ENCODE measurements at places on chromosomes 5 and 9.
A peak's percentile ranks its signal among the peaks of the same experiment; 100 is the strongest.

- no peak for ATAC-seq
Observed at GRCh38 chr9:6150483-6150882, 65.1 kb upstream of the IL33 start.

GRCh38 chr5:73412597-73412988, 36.0 kb downstream of the FOXD1 start:
- no peak for ATAC-seq

GRCh38 chr9:15485836-15486666, 24.7 kb downstream of the PSIP1 start:
- ATAC-seq: peak; percentile 45

DNA sequence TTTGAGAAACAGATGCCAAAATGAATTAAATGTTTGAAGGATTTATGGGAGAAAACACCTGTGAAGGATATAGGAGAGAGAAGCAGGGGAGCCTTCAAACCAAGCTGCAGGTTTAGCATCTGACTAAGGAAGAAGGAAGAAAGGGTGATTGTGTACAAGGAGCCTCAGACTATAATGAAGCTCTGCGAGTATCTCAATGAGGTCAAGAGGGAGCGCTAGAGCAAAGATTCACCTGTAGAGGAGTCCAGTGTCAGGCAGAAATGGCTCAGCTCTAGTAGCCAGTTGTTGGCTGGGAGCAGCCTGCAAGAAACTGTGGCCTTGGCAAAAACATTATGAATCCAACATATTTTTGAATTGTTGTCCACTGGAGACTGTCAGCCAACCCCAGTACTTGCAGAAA, 20.0 kb upstream of the GHR start:
- no peak for ATAC-seq

DNA sequence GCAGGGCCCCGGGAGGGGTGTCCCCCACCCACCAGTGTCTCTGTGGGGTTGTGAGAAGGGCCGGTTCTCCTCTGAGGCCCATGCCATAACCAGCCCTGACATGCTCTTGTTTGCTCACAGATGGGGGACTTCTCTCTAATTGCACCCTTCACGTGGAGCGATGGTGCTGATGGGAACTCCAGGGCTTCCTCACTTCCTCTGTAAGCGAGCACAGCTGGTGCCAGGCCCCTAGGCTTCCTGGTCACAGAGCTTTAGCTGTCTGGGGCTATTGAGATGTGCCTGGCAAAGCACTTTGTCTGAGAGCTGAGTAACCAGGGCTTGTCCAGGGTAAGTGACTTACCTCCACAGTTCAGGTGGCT, 36.4 kb downstream of the PHF2 start:
- ATAC-seq: peak; percentile 38

Data from activated CD4-positive, CD25-positive, alpha-beta regulatory T cell treated with anti-CD3 and anti-CD28 coated beads, Interleukin-2, amount 50 U/mL, for 24 hours (primary cell).